ENCODE measurements at places on chromosomes 6 and 20.

- no peak for DNase-seq
These were observed 203.9 kb upstream of the RAB32 start for GRCh38 chr6:146339716-146340115.

- DNase-seq = no peak
These were observed 2.6 kb upstream of the ZBP1 start for GRCh38 chr20:57622579-57623381.

DNA sequence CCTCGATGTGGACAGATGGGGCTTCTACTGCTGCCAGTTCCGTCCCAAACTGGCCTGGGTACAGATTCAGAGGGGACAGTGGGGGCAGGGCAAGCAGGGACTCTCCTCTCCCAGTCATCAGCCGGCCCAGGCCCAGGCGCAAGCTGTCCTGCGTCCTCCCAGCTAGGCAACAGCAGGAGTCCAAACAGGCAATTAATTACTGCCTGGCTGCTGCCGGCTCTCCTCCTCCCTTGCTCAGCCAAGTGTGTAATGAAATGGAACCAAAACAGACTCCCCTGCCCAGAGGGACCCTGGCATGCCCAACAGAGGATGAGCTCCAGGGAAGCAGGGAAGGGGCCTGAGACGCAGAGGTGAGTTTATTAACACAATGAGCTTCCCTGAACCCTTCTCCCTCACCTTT is 17.8 kb upstream of the SLC32A1 start:
- DNase-seq = no peak

GRCh38 chr6:144307880-144308279 is 22.7 kb downstream of the UTRN start:
- DNase-seq = no peak

DNA sequence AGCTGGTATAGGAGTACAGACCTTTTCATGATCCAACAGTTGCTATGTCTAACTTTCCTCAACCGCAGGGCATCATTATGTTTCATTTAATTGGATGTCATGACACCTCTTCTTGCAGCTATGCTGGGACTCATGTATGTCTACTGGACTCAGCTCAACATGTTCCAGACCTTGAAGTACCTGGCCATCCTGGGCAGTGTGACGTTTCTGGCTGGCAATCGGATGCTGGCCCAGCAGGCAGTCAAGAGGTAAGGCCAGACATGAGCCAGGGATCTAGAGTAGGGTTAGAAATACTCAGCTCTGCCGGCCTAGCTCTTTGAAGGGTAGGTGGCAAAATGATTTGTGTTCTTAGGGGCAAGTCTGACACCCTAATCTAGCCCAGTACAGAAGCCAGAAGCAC is 25.2 kb downstream of the GHRH start:
- no peak for DNase-seq

DNA sequence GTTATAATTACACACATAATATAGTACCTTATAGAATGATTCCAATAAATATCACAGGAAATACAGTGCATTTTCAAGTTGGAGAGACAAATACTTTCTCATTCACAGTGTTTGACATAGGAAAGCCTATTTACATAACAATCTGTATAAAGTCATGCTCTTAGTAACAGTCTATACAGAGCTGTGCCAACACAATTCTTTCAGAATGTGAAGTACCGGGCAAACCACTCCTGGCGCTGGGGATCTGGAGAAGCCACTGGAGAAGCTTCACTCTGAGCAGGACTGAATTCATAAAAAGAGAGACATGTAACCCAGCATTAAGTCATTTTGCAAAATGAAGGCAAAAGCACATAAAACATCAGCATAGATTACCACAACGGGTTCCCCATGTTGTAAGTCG is 24.9 kb upstream of the MCM9 start:
- DNase-seq = no peak

- DNase-seq = no peak
These were observed 82.8 kb upstream of the CDYL start for GRCh38 chr6:4693173-4693970.

DNA sequence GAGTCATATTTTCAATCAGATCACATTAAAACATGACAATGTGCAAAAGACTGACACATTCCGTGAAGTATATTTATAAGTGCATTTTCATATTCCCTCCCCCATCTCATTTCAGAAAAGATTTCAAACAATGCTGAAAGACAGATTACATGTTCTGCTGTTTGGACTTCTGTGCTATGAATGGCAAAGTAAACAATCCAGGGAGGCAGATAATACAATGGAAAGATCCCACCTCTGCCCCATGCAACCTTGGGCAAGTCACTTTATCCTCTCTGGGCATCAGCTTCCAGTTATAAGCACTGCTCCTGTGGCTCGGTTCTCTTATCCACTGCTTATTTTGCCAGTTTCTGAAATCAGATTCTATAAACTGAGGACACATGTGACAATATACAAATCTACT is 110.2 kb downstream of the RCAN2 start:
- no peak for DNase-seq

DNA sequence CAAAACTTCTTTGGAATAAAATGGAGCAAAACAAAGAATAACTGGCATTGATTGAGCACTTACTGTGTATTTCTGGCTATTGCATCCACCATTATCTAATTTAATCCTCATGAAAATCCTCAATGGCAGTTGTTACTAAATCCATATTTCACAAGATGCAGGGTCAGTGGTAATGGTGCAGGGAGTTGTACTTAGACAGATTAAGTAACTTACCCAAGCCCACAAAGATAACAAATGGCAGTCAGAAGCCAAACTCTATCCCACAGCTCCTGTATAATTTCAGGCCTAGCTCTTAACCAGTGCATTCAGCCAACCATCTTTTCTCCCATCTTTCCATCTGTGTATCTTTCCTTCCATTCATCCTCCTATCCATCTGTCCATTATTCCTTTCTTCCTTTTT is 29.3 kb upstream of the SSTR4 start:
- no peak for DNase-seq

- DNase-seq = no peak
These were observed 252.9 kb upstream of the AGPAT4 start for GRCh38 chr6:161526794-161527193.

DNA sequence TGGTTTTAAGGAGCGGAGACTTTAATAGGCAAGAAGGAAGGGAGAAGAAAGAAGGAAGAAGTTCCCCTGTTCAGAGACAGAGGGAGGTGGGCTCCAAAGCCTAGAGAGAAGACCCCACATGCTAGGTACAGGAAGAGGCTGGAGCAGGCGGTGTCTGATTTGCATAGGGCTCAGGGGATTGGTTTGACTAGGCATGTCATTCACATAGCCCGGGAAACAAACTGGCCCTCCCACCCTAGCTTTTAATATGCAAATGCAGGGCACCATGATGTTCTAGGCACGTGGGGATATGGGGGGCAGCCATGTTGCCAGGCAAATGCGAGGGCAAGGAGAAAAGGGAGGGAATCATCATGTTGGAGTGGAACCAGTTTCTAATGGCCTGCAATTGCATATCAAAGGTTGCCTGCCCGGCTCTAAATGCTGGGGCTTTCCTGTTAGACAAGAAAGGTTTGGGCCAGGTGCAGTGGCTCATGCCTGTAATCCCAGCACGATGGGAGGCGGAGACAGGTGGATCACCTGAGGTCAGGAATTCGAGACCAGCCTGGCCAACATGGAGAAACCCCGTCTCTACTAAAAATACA is 34.3 kb upstream of the AGPAT4 start:
- DNase-seq = no peak

- DNase-seq = no peak
These were observed 45.6 kb downstream of the LRRN4 start for GRCh38 chr20:6008254-6008653.

GRCh38 chr20:19022118-19022575 is 190.3 kb upstream of the SLC24A3 start:
- DNase-seq = no peak

DNA sequence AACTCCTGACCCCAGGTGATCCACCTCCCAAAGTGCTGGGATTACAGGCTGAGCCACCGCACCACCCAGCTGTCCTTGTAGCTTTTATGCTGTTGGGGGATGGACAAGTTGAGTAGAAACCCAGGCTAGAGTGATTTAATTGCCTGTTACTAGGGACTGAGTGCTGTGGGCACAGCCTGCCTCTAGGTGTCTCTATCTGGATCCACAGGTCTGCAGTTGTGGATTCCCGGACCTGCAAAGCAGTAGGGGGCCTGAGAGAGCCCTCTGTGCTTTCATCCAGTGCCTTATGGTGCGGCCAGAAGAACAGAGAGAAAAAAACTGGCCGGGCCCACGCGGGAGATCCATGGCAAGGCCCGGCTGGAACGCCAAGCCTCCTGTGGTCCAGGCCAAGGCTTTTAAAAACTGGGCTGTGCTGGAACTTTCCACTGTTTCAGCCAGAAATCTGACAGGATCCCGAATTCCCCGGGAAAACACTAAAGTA is 5.2 kb downstream of the SIRPA start:
- no peak for DNase-seq

DNA sequence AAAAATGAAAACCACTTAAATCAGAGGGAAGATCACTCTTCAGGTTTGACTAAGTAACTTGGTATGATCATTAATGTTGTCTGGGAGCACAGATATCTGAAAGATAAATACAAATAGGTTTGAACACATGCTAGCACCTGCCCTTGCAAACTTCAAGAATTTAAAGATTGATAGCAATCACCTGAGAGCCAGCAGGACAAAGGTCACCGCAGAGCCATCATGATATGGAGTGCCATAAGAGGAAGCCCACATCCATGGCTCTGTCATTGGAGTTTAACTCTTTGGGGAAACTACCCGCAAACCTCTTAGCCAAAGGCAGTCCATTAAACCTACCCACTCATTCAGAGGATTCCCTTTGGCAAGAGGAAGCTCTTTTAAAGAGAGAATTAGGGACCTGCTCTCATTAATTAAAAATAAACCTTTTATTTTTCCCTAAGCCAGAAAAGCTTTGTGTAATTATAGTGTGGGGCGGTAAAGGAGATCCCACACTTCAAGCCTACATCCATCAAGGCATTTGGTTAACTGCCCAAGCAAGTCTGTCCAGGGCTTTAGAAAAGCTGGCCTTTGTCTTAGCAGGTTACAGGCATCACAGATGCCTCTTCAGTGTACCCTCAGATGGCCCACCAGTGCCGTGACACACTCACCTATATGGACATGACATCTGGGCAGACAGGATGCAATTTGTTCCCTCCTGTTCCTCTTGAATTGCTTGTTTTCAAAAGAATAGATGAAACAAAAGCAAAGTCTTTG is 73.0 kb downstream of the SASH1 start:
- DNase-seq = no peak

GRCh38 chr6:6840831-6841291 is 252.3 kb downstream of the LY86 start:
- DNase-seq = no peak

- DNase-seq = no peak
These were observed 39.4 kb downstream of the BPIFB1 start for GRCh38 chr20:33322456-33322855.

- no peak for DNase-seq
These were observed 13.7 kb upstream of the STMND1 start for GRCh38 chr6:17088091-17088611.

DNA sequence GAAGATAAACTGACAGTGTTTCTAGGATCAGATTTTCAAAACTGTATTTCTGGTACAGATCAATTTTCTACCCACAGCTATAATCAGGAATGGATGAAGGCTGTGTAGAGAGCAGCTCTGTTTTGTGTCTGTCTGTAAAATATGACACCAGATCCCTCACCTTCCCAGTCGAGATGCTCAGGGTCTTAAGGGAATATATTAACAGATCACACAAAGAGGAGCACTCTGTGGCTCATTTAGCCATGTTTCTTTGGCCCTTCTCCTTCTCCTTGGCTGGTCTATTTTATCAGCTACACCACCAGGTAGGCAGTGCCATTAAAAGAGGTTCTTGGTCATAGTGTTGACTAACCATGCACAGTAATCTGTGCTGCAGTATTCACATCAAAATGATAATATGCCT is 82.6 kb downstream of the PREP start:
- no peak for DNase-seq

DNA sequence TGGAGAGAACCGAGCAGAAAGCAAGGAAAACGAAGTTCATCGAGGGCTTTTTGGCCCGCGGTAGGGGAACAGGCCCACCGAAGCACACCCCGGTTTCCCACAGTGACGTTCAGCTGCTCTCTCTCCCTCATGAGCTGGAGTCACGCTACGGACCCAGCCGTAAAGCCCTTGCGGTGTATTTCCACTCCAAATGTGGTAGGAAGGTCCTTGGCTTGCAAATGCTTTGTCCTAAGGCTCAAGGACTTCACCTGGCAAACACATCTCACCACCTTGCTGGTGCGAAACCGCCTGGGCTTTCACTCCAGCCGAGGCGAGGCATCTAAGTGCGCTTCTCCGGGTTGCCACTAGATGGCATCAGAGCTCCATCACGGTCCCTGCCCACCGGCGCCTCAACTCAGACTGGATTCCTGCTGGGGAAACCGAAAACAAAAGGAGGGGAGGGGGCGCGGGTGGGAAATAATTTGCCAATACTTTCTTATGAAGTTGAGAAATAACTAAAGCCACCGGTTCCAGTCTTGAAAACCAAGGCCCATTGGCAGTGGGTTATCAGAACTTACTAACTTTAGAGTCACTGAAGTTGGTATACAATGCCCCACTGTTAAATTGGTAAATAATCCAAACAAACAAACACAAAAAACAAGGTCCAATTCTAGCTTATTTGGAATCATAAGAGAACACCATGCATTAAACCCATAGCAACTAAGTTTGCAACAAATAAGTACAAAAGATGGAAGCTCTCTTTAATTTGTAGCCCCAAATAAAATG is 13.4 kb upstream of the FOXC1 start:
- DNase-seq = peak; percentile 30

- DNase-seq = no peak
These were observed 32.2 kb downstream of the ATP9A start for GRCh38 chr20:51735728-51736600.

DNA sequence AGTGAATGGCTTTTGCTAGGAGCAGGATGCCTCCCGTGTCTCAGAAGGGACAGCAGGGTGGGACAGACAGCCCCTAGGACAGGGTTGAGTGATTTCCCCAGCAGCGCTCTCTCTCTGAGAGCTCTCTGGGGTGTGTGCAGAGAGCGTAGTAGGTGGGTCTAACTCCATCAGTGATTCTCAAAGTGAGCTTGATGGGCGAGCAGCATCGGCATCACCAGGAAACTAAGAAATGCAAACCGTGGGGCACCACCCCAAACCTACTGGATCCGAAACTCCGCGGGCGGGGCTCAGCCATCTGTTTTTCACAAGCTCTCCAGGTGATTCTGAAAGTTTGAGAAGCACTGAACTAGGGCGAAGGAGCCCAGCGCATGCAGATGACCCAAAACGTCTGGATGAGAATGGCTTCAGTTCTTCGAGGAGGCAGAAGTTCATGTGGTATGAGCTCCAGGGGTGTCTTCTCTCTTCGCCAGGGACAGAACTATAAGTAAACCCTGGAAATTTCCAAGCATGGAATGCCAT is 119.6 kb upstream of the RNF24 start:
- no peak for DNase-seq

DNA sequence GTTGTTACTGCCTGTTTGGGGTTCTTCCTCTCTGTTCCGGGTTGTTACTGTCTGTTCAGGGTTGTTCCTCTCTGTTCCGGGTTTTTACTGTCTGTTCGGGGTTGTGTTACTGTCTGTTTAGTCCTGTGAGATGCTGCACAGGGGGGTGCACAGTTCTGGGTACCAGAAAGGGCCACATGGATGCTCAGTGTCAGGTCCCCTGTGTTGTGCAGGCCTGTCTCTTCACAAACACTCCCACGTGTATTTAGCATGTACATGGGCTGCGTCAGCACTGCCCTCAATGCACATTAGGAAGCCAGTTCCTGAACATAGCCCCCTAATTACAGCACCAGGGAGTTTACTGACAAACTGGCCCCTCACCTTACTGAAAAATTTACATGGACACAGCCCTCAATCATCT is 118.5 kb downstream of the DLL1 start:
- no peak for DNase-seq

- DNase-seq = no peak
These were observed 81.3 kb downstream of the MOXD1 start for GRCh38 chr6:132320007-132320406.

GRCh38 chr20:1336699-1337367 is 7.9 kb upstream of the SDCBP2 start:
- DNase-seq = no peak

Data from stimulated activated CD8-positive, alpha-beta memory T cell treated with anti-CD3 and anti-CD28 coated beads, Interleukin-7, amount 100 ng/mL, for 4 hours (primary cell).